A549 treated with Mapracorat at 1 μM for 4 hours (cell line): ENCODE measurements at places on chromosomes 4 and X. TPM values are rescaled to one million over a fixed set of nuclear protein-coding genes. Genes with fewer than 3 reads are reported as not detected.

Gene SRD5A3
- 5.3 to 11.7 TPM (median 10.9 TPM) in 5 replicates for total RNA-seq

Gene PI4K2B
- 5.9 to 9.0 TPM (median 7.3 TPM) in 5 replicates for total RNA-seq

Gene AVPR2
- total RNA-seq, result 0.11 to 0.22 TPM in 2 of 5 replicates, not detected in the others

Gene SSX4
- total RNA-seq, result not detected in 5 replicates

Gene ZCCHC18
- total RNA-seq, result 0.14 to 0.25 TPM in 2 of 5 replicates, not detected in the others

Gene TKTL2
- total RNA-seq, result not detected in 5 replicates

Gene PCDH10
- total RNA-seq, result 0.11 to 0.30 TPM (median 0.13 TPM) in 5 replicates

Gene DMRTC1
- total RNA-seq, result not detected in 5 replicates

Gene IGSF1
- total RNA-seq, result 0.21 to 1.0 TPM (median 0.29 TPM) in 5 replicates

Gene CCDC149
- total RNA-seq, result 1.3 to 1.7 TPM (median 1.6 TPM) in 5 replicates

Gene FAT1
- total RNA-seq, result 143 to 198 TPM (median 152 TPM) in 5 replicates

Gene COL25A1
- total RNA-seq, result not detected in 5 replicates

Gene USO1
- total RNA-seq, result 20.2 to 24.1 TPM (median 22.7 TPM) in 5 replicates

Gene PWWP3B
- not detected in 5 replicates for total RNA-seq

Gene FBXW7
- total RNA-seq, result 5.6 to 7.2 TPM (median 6.3 TPM) in 5 replicates

Gene TCEAL6
- total RNA-seq, result not detected in 5 replicates

Gene AFM
- total RNA-seq, result not detected in 5 replicates

Gene BMP2K
- 10.1 to 11.9 TPM (median 11.0 TPM) in 5 replicates for total RNA-seq

Gene ARSD
- 12.0 to 15.0 TPM (median 13.8 TPM) in 5 replicates for total RNA-seq

Gene CSAG2
- not detected in 5 replicates for total RNA-seq

Gene IL1RAPL1
- total RNA-seq, result not detected in 5 replicates

Gene ZAR1
- 0.12 to 0.14 TPM (median 0.12 TPM) in 3 of 5 replicates, not detected in the others for total RNA-seq

Gene HTT-AS
- not detected in 5 replicates for total RNA-seq

Gene MAEA
- 50.5 to 66.8 TPM (median 62.4 TPM) in 5 replicates for total RNA-seq

Gene P2RY10
- total RNA-seq, result not detected in 5 replicates

Gene CSN1S1
- not detected in 5 replicates for total RNA-seq

Gene GUCY1B1
- 0.07 to 0.36 TPM (median 0.21 TPM) in 5 replicates for total RNA-seq

Gene PPP2R2C
- 25.5 to 36.4 TPM (median 35.9 TPM) in 5 replicates for total RNA-seq

Gene EVC2
- total RNA-seq, result 1.8 to 2.3 TPM (median 2.2 TPM) in 5 replicates

Gene ING2
- total RNA-seq, result 9.5 to 11.7 TPM (median 10.3 TPM) in 5 replicates

Gene POU3F4
- total RNA-seq, result not detected in 5 replicates

Gene AMOT
- 0.02 to 0.04 TPM in 2 of 5 replicates, not detected in the others for total RNA-seq

Gene ADH4
- not detected in 5 replicates for total RNA-seq

Gene KLKB1
- not detected in 5 replicates for total RNA-seq

Gene C1QTNF7
- total RNA-seq, result not detected in 5 replicates

Gene PASD1
- total RNA-seq, result not detected in 5 replicates

Gene MTMR8
- 0.53 to 1.1 TPM (median 0.65 TPM) in 5 replicates for total RNA-seq

Gene PROM1
- total RNA-seq, result 0.28 to 0.59 TPM (median 0.37 TPM) in 5 replicates

Gene ABLIM2
- 4.4 to 9.4 TPM (median 6.4 TPM) in 5 replicates for total RNA-seq

Gene KIAA1210
- total RNA-seq, result not detected in 5 replicates

Gene FOXR2
- total RNA-seq, result not detected in 5 replicates
